GM23338 (cell line): ENCODE measurements at places on chromosomes 3 and 15.

DNA sequence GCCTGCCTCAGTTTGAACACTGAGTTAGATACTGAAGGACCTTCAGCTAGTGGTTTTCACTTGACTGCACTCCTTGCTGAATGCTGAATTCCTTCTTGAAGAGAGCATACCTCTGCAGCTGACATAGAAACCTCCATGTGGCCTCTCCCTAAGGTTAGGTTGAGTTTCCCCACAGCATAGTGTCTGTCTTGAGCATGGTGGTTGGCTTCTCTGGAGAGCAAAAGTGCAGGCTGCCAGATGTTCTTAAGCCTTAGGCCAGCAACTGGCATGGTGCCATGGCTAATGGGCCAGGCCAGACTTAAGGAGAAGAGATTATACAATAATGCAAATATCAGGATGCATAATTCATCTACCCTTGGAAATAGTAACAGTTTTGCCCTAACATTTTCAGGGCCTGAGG, 545.6 kb upstream of the ZNF385D start:
- DNase-seq = no peak

GRCh38 chr3:141553055-141553454, 66.2 kb downstream of the RASA2 start:
- DNase-seq = no peak

DNA sequence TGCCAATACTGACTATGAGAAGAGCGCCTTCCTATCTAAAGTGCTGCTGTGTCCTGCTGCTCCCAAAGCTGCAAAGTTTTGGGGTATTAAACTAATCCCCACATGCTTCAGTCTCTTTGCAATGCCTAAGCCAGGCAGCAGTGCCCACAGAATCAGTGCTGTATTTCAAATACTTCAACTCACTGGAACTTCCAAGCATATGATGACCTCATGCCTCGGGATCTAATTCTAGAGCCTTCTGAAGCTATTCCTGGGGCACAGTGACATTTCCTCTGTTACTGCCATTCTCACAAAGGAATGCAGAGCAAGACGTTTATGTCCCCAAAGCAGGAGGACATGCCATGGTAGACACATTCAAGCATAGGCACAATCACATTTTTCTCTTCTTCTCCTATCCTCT, 78.5 kb downstream of the CD200 start:
- DNase-seq = no peak

GRCh38 chr3:105731686-105732085, 137.1 kb downstream of the CBLB start:
- no peak for DNase-seq

- no peak for DNase-seq
Measured at GRCh38 chr15:39381517-39381916, 199.4 kb upstream of the THBS1 start.

GRCh38 chr15:77631745-77632533, 773 bp downstream of the LINGO1 start:
- DNase-seq = peak; percentile 80

GRCh38 chr3:61648481-61648880, 87.1 kb downstream of the PTPRG start:
- no peak for DNase-seq

GRCh38 chr15:81478354-81478753, 104.3 kb upstream of the TMC3 start:
- DNase-seq = peak; percentile 24

DNA sequence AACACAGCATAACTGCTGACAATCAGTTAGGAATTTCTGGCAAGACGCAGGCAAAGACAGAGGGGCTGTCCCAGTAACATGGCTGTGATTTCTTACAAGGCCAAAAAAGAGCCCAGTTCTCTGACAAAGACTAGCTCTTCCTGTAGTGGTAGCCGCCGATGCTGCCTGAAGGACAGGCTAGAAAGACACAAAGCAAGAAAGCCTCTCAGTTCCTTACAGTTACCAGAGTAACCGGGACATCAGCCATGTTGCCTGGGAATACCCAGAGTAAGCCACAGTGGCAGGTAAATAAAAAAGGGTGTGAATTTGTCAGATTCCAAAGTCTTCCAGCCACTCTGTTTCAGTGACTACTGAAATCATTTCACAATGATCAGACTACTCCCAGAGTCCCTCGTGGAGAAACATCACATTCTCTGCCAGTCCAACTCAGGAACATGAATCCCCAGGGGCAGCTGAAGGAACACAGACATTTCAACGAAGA, 493.6 kb upstream of the ADAMTS9 start:
- no peak for DNase-seq

DNA sequence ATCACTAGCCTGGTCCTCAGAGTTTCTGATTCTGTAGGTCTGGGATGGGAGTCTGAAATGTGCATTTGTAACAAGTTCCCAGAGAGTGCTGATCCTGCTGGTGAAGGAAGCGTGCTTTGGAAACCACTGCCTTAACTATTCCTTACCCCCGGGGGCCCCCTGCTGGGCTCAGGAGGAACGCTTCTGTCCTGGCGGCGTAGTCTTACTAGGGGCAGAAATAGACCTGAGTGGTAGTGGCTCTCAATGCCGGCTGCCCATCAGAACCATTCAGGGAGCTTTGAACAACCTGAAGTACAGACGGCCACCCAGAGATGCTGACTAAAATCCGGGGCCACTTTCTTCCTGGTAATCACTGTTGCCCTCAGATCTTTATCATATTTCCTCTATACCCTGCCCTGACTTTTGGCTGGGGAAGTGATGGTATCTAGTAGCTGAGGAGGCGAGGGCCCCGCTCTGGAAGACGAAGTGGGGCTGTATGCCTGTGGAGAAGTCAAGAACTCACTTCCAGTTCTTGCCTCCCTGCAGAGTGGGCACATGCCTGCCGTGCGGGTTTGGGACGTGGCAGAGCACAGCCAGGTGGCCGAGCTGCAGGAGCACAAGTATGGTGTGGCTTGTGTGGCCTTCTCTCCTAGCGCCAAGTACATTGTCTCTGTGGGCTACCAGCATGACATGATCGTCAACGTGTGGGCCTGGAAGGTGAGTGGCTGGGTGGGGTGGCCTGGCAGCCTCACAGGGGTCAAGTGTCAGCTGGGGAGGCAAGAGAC, 16.3 kb upstream of the JMJD7 start:
- peak; percentile 95 for DNase-seq

GRCh38 chr15:68834346-68834745, 13.7 kb upstream of the ANP32A start:
- no peak for DNase-seq

DNA sequence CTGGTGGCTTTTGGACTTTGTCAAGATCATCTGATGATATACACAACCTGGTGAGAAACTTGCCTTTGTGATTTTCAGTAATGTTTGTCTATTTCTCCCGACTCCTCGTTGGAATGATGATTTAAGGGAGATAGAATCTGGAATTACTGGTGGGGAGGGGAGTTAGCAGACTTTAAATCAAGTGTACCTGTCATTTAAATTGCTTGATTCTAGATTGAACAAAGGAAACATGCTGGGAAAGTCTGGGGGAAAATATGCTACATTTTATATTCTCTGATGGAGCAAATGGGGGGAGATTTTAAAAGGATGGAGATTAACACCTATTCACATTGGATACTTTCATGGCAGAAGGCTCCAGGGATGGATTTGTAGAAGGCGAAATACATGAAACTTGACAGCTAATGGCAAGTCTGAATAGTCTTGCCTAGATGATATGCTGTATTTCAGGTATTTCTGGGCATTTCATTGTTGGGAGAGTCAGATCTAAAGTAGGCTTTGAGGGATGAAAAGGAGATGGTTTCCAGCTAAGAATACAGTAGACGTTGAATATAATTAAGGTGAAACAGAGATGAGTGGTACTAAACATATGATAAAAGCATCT, 189.1 kb upstream of the PDZRN3 start:
- DNase-seq = no peak

DNA sequence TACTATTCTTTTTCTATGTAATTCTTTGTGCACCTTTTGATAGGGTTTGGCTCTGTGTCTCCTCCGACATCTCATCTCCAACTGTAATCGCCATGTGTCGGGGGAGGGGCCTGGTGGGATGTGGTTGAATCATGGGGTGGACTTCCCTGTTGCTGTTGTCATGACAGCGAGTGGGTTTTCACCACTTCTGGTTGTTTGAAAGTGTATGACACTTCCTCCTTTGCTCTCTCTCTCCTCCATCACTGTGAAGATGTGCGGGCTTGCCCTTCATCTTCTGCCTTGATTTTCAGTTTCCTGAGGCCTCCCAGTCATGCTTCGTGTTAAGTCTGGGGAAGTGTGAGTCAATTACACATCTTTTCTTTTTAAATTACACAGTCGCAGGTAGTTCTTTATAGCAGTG, 225.8 kb upstream of the DPPA4 start:
- DNase-seq = peak; percentile 4

- no peak for DNase-seq
Measured at GRCh38 chr15:78244101-78244500, 9.7 kb upstream of the ACSBG1 start.

DNA sequence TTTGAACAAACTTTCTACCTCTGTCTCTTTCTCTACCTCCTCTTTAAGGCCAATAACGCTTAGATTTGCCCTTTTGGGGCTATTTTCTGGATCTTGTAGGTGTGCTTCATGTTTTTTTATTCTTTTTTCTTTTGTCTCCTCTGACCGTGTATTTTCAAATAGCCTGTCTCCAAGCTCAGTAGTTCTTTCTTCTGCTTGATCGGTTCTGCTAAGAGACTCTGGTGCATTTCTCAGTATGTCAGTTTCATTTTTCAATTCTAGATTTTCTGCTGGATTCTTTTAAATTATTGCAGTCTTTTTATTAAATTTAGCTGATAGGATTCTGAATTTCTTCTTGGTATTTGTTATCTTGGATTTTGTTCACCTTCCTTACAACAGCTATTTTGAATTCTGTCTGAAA, 148.7 kb downstream of the RSRC1 start:
- DNase-seq = no peak

- DNase-seq = no peak
Measured at GRCh38 chr3:183475016-183475763, 46.8 kb upstream of the MCF2L2 start.

DNA sequence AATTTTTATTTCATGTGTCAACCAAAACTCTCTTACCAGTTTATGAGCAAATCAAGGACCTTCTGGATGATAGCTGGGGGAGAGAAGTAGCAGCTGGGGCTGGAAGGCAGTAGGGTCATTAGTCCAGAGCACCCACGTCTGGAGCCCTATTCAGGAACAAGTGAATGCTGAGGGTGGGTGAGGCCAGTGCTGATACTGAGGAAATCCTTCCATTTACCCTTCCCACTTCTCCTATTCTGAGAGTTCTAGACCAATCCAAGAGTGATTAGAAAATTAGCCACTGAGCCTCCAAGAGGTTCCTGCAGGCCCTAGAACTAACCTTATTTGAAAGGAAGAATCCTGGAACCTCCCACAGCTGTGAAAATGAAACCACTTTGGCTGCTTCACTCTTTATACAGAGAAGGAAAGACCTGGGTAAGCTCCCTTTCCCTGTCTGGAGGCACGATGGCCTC, 46.2 kb upstream of the VILL start:
- DNase-seq = no peak

DNA sequence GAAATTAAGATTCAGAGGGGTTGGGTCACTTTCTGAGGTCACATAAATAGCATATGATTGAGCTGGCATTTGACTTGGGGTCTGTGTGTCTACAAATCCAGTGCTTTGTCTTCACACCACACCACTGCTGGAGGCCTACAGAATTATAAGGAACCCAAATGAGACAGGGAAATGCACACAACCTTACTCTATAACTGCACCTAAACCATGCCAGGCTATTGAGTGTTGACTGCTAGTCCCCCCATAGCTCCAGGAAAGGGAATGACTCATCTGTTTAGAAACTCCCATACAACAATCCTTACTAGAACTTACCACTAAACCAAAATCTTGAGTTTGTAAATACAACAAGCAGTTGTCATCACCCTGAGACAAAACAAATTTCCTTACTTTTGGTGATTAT, 16.9 kb upstream of the TSC22D2 start:
- no peak for DNase-seq
